Ureter (tissue), 1 donor: ENCODE measurements at places on chromosomes 1 and 21. TPM values are rescaled to one million over a fixed set of nuclear protein-coding genes. Genes with fewer than 3 reads are reported as not detected.

- no peak for DNase-seq
These were observed 10.3 kb downstream of the ZNF692 start for GRCh38 chr1:248848602-248849001.

The DONSON gene
- 6.5 TPM for total RNA-seq

GRCh38 chr1:219401724-219402625 is 210.9 kb downstream of the ZC3H11B start:
- no peak for DNase-seq

The CFHR3 gene
- 1.1 TPM for total RNA-seq

The IPO9 gene
- total RNA-seq = 53.6 TPM
